ENCODE measurements at places on chromosomes 1 and 21.

DNA sequence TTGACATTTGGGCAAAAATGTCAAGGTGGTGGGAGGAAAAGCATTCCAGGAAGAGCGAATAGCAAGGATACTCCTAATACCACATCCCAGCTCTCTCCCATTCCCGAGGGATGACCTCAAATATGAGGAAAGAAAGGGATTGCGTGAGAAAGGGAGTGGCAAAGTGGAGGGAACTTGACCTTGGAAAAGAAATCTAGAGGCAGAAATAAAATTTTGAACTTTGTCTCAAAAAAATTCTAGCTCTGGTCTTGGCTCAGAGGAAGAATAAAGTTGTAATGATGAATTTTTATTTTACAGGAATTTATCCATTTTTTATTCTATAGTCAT lies 127.8 kb downstream of the TBX19 start:
- DNase-seq, result no peak

GRCh38 chr1:207744000-207744534 lies 7.8 kb upstream of the CD46 start:
- no peak for DNase-seq

DNA sequence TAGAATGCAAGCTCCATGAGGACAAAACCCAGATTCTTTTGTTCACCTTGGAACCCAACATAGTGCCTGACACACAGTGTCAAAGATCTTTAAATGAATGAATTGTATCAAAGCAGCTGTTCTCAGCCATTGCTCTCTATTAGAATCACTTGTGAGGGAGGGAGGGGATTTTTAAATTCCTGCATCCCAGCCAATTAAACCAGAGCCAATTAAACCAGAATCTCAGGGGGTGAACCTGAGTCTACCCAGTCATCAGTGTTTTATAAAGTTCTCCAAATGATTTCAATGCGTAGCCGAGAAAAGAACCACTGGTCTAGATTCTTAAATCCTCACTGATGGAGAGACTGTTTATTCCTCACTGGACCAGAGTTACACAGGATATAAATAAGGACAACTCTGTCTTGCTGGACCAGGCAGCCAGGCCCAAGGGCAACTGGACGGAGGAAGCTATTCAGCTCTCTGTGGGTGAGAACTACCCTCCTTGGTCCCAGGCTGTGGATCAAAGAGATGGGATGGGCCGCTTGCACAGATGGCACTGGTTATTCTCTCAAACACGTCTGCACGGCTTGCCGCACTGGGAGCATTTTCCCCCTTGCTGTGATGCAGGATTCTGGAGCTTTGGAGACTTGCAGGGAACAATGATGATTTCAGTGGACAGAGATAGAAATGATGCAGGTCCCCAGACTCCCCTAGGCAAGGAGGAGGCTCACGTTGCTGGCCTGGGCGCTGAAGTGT lies 20.0 kb upstream of the CDCA8 start:
- DNase-seq, result no peak

GRCh38 chr1:178946855-178947676 lies 76.2 kb upstream of the ANGPTL1 start:
- no peak for DNase-seq

- no peak for DNase-seq
These were observed 143.8 kb downstream of the TNFSF18 start for GRCh38 chr1:172906778-172907592.

All from prostate gland (tissue), 2 donors.